GM12865 (cell line): ENCODE measurements at places on chromosomes 12 and 14.

DNA sequence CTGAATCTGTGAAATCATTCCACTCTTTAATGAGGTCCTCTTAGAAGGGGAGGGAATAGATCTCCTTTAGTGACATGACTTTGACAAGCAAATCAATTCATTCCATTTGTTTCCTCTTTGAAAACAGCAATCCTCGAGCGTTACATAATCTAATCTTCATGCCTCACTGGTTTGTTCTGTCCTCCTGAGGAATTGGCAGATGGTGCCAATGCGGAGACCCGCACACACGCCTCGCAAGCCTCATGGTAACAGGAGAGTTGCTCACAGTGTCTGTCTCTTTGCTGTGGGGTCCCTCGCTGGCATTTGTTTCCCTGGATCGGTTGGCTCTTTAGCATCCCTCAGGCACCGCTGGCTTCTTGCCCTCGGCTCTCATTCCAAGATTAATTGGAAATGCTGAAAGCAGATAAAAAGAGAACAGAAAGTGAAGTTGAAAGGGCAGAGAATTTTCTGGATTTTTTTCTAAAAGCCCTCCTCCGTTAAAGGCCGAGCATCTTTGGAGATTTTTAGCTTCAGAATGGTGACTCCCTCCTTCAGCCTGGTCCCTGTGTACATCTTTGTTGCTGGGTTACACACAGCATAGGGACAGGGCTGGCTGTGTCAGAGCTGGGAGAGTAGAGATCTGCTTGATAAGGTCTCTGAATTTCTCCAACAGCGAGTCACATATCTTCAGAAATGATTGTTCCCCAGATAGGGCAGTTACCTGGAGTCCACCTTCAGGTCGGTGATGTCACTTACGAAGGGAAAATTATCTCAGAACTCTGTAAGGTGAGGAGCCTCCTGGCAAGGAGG lies 10.1 kb upstream of the CABP1 start:
- DNase-seq, result no peak

DNA sequence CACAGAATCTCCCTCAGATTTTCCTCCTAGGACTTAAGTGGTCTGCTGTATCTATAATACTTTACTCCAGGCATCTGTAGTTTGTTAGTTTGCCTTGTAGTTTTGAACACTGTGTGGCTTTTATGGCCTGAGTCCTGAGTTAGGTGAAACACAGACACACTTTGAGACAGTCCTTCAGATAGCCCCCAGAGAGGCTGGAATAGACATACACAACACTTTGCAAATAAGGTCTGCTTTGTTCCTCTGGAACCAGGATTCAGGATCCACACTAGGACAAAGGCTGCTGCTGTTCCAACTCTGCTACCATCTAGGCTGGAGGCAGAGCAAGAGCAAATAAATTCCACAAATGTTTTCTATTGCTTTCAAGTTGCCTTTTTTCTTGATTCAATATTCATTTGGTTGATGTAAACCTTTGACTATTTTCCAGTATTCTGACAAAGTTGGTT lies 41.4 kb upstream of the INSM2 start:
- no peak for DNase-seq

DNA sequence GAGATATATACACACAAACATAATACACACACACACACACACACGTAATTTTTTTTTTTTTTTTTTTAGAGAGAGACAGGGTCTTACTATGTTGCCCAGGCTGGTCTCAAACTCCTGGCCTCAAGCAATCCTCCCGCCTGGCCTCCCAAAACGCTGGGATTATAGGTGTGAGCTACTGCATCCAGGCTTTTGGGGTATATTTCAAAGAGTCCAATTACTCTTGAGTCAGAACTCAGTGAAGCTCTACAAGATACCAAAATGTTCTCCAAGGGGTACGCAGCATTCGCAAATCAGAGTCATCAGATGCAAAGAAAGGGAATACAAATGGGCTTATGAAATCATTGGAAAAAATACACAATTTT lies 54.0 kb downstream of the PHLDA1 start:
- no peak for DNase-seq

- no peak for DNase-seq
Observed at GRCh38 chr14:102870994-102871831, 51.2 kb upstream of the AMN start.

GRCh38 chr12:120678572-120678971 lies 8.4 kb upstream of the MLEC start:
- peak; percentile 69 for DNase-seq

DNA sequence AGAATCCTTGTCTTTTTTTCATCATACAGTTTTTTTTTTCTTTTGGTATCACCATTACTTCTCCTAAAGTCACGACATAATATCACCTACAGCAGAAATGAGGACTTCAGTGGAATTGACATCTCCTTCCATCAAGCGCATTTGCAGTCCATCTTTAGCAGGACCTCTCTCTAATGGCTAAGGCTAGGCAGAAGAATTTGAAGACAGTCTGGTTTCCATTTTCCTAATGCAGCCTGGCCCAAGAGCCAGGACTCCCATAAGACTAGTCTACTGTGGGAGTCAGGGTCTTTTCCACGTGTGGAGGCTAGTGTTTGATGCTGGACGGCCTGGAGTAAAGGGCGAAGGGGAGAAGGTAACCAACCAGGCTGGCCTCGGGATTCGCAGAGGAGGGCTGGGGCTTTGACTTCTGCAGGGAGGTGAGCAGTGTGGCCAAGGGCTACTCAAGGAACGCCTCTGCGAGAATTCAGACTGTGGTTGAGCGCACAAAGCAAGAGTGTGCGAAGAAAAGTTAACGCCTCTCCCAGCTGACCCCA lies 769 bp upstream of the ZNF740 start:
- no peak for DNase-seq

DNA sequence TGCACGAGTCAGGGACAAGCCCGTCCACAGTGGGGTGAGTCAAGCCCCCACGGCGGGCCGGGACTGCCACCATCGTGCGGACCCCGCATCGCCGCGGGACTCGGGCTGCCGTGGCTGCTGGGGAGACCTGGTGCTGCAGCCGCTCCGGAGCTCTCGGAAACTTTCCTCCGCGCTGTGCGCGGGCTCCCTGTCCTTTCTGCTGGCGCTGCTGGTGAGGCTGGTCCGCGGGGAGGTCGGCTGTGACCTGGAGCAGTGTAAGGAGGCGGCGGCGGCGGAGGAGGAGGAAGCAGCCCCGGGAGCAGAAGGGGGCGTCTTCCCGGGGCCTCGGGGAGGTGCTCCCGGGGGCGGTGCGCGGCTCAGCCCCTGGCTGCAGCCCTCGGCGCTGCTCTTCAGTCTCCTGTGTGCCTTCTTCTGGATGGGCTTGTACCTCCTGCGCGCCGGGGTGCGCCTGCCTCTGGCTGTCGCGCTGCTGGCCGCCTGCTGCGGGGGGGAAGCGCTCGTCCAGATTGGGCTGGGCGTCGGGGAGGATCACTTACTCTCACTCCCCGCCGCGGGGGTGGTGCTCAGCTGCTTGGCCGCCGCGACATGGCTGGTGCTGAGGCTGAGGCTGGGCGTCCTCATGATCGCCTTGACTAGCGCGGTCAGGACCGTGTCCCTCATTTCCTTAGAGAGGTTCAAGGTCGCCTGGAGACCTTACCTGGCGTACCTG lies 1.1 kb downstream of the PDE3A start:
- no peak for DNase-seq

- no peak for DNase-seq
Observed at GRCh38 chr12:124475295-124476010, 92.0 kb downstream of the NCOR2 start.

DNA sequence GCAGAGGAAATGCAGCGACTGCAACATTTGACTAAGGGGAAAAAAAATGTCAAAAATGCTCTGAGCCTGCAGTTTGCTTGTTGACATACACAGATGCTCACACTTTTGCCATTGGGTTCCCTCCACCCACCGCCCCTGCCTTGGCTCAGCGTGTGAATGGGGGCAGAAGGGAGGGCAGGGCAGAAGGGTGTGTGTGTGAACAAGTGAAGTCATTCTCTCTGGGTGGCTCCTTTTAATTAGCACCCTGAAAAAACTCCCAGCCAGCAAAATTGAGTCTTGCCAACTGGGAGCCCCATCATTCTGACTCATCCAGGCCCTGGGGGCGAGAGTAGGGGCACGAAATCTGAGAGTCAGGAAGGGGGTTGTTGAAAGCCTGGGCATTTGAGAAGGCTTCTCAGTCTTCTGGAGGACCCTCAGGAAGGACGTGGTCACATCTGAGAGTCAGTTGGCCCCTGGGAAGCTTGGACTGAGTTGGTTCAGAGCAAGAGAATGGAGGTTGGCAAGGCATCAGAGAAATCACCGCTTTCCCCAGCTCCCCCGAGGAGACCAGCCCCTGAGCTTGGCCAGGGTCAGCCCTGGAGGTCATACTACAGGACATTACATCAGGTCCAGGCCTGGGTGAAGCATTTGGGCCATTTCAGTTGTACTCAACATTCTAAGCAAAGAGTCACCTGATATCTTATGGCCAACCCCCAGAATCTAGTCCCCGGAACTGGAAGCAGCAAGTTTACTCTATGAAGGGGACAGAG lies 22.7 kb upstream of the KRT78 start:
- no peak for DNase-seq

DNA sequence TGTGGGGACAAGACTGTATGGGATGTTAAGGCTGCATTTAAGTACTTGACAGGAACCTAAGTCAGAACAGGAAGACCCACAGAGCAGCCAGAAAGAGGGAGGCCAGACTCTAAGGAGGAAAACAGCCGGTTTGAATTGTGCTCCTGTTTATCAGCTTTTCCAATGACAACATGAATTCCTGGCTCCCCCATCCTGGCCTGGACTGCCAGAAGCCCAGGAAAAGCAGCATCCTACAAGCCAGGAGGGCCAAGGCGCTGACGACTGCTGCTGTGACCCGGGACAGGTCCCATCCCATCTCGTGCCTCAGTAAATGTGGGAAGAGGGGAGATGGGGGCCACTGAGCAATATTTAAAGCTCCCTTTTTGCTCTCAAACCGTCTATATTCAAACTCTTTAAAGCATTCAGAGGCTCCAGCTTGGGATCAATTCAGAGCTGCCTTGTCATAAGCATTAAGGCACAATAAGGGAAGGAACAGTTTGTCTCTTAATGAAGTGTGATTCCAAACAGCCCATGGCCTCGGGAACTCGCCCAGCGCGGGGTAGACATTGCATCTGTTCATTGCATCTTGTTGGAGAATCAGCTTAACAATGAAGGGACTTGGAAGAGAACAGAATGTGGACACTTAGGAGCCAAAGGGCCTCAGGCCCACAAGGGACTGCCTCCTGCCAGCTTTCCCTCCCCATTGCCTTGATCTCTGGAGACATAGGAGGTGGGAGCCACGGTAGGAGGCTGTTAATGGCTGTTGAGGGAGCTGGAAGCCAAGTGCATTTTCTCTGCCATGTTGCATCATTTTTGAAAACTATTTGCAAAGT lies 49.6 kb downstream of the CMKLR1 start:
- DNase-seq, result no peak

DNA sequence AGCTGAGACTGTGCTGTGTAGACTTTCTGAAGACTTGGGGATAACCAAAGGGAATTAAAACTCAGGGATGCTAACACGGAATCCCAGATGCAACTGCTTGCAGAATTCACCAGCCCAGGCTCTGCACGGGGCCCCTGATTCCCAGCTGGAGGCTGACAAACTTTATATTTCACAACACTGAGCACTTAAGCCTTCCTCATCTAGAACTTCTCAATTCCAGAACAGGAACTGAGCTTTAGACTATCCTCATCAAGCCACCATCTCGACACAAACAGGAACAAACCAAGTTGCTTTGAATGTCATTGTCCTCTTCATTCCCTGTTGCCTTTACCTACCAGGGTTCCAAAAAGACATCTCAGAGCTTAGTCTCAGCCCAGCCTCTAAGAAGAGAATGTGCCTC lies 22.2 kb downstream of the CCDC63 start:
- DNase-seq, result no peak

GRCh38 chr14:54730156-54730961 lies 163.4 kb downstream of the SAMD4A start:
- peak; percentile 85 for DNase-seq

- DNase-seq, result no peak
Observed at GRCh38 chr12:80272387-80272915, 171.6 kb upstream of the PTPRQ start.

GRCh38 chr12:113899561-113900471 lies 66.3 kb downstream of the RBM19 start:
- DNase-seq, result no peak

- no peak for DNase-seq
Observed at GRCh38 chr14:89801136-89801535, 153.4 kb downstream of the EFCAB11 start.

DNA sequence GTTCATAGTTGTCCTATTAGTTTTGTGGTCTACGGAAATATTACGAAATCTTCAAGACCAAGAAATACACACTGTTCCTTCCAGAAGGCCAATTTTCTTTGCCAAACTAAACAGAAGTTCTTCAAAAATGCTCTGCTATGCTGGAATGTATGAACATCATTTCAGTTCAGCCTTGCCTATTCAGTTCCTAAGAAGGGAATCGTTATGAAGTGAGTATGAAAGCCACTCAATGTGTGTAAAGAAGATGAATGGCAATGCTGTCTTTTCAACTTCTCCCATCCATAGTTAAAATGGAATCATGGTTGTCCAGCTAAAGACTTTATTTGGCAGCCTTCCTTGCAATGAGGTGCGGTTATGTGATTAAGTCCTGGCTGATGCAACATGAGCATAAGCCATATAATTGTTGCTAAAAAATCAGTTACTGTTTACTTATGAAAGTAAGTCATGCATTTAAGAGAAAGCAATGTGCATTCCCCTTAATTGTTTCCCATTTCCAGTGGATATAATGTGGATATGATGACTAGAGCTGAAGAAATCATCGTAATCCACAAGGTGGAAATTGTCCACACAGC lies 73.8 kb upstream of the PTPRR start:
- DNase-seq, result no peak

- DNase-seq, result no peak
Observed at GRCh38 chr12:64258576-64258975, 36.5 kb upstream of the KICS2 start.

DNA sequence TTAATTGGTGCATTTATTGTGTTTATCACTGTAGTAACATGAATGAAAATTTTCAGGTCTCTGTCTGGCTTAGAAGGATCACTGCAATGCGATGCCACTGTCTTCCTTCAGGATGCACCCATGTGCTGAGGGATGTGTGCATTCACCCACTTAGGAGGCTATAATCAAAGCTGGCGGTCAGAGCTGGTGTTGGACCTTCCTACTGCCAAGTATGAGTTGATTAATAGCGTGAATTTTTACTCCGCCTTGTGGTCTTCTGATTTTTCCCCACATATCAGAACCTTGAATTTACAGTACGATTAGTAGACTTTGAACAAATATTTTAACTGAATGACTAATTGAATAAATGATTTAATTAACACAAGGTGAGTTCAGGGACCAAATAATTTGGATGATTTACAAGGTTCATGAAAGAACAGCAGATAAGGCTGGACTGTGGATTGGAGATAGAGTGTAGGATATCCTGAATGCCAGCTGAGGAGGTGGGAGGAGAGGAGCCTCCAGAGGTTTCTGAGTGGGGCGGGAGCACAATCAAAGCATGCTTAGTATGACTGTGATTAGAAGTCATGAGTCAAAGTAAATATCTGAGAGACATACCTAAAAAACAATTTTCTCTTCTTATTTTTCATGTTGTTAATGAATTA lies 50.1 kb downstream of the RERG start:
- DNase-seq, result no peak
